ENCODE measurements at places on chromosomes 13 and 19.
A peak's percentile ranks its signal among the peaks of the same experiment; 100 is the strongest.

GRCh38 chr19:17676295-17676694, 11.9 kb downstream of the UNC13A start:
- DNase-seq, result no peak

- no peak for DNase-seq
Observed at GRCh38 chr19:18070181-18070580, 16.6 kb downstream of the IL12RB1 start.

DNA sequence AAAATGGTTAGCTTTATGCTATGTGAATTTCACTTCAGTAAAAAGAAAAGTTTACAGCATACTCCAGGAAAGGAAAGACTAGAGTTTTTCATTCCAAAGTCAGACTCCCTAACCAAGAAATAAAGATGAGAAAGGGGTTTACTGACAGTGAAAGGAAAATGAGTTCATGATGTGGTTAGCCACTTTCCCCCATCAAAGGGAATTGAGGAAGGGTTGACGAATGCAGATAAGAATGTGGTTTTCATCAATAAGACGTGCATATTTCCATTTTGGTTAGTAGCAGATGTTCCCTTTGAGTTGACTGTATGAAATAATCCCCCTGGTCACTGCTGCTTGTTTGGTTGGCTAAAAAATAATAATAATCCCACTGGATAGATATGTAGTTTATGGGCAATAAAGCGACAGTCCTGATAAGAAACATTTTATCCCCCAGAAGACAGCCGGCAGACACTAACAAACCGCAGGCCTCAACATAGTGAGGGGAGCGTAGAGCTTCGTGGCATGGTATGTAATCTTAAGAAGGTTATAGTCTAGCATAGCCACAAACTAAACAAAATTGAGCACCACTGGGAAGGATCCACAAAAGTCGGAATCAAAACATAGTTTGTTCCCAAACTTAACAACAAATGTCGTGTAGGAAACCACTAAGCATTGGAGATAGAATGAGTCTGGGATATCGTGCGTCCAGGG, 114.8 kb downstream of the COL4A2 start:
- no peak for DNase-seq

DNA sequence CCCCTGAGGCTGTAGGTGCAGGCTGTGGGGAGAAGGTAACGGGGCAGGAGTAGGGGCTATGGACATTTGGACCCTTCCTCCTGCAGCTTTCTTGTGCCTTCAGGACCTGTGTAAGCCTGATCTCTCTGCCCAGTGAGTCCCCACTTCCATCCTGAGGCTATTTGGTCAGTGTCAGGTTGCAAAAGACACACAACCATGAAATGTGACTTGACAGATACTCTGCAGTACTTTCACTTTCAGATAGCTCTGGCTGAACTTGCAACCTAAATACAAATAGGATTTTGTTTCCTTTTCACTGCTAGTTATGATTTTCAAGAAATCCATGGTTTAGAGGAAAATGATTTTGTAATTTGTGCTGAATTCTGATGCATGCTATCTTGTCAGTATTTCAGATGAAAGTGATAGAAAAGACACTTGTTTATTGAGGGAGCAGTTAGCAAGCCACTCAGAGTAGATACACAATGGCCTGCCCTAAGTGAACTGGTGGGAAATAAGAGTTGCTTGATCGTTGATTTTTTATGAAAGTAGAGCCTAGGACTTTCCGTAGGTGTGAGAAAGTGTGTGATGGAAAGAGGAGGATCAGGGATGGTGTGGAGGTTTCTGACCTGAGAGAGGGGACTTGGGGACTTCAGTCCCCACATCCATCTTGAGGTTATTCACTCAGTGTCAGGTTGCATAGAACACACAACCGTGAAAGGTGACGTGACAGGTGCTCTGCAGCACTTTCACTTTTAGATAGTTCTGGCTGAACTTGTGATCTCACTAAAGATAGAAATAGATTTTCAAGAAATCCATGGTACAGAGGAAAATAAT, 18.1 kb upstream of the EID2 start:
- no peak for DNase-seq

GRCh38 chr13:98839856-98840769, 87.6 kb upstream of the SLC15A1 start:
- DNase-seq, result peak; percentile 30

- DNase-seq, result no peak
Observed at GRCh38 chr13:23427342-23427843, 6.1 kb downstream of the SACS start.

GRCh38 chr13:44155422-44156293, 218.0 kb upstream of the SERP2 start:
- DNase-seq, result no peak

DNA sequence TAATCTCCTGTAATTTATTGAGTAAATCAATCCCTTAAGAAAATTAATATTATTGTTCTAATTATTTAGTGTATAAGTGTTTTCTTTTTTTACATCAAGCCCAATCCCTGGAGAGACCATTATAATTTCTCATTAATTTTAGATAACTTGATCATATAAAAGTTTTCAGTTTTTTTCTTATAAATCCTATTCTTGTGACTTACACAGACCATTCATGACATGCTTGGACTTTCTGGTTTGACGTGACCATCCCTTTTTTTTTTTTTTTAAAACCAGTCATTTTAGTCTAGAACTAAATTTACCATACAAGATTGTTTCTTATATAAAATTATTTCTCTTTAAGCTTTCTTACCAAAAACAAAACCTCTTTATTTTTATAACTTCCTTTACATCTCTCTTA, 5.4 kb upstream of the MTRF1 start:
- DNase-seq, result no peak

DNA sequence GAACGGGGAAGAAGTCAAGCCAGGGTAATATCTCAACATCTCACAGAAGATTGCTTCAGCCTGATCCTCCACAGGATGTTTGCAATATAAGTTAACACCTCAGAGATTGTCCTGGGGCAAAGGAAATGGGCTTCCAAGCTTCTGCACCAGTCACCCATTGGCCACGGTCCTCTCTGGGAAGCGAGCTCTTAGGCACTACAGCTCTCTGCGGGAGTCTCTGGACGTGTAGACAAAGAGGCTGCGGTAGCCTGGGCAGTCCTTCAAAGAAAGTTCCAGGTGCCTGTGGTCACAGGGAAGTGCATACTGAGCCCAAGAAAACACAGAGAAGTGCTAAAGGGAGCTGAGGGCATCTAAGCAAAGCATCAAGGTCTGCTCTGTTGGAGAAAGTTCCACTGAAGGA, 805.7 kb downstream of the DIAPH3 start:
- DNase-seq, result no peak

GRCh38 chr13:51826606-51827005, 18.4 kb downstream of the TMEM272 start:
- DNase-seq, result no peak

- no peak for DNase-seq
Observed at GRCh38 chr19:46225558-46226004, 4.0 kb upstream of the IGFL1 start.

DNA sequence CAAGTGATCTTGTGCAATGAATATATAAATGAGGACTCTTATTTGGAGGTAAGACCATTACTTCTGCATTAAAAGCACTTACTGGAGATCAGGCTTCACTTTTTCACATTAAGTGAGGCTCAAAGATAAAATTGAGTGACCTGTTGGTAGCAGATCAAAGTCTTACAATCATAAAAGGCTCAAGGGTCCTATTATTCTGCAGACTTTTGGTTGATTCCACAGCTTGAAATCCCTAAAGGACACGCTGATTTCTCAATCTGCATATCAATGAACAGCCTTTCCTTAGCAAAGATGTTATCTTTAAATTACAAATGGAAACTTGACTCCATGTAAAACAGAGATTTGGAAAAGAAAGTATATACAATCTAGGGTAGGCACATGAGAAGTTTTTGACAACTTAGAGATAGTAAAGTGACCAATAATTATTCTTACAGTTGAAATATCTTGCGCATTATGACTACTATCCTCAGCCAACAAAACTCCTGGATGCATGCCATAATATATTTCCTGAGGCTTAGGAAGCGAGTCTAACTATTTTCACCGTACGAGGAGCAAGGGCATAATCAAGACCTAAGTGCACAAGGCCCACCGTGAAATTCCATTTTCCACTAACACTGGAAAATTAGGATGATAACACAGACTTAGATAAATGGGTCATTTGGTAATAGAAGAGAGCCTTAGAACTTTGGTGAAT, 640.7 kb downstream of the LIG4 start:
- no peak for DNase-seq

GRCh38 chr19:13396250-13397080, 109.8 kb downstream of the CACNA1A start:
- DNase-seq, result no peak

DNA sequence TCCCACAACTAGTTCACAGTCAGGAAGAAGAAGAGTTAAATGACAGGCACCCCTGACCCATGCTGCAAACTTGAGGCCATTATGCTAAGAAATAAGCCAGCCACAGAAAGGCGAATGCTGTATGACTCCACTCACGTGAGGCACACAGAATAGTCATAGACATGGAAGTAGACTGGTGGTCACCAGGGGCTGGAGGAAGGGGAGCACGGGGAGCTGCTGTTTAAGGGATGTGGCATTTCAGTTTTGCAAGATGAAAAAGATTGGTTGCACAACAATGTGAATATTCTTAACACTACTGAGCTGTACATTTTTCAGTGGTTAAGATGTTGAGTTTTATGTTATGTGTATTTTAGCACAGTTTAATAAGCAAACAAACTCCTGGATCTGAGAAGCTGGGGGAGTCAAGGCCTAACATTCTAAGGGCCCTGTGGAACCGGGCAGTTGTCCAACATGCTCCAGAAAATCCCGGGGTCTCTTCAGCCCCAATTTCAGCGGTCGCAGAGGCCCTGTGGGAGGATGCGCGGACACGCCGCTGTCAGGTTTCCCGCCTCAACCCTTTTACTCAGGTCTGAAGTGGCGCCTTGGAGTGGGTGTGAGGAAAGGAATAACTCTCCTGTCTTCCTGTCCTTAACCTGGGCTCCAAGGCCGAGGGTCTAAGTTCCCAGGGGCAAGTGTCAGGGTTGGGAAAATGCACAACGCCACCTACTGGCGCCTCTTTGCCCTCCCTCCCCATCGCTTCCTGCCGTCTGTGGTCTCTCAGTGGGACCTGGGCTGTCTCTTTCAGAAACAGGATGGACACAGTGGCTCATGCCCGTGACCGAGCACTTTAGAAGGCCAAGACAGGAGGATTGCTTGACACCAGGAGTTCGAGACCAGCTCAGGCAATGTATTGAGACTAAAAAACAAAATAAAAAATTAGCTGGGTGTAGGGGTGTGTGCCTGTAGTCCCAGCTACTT, 4.4 kb upstream of the TMEM272 start:
- no peak for DNase-seq

DNA sequence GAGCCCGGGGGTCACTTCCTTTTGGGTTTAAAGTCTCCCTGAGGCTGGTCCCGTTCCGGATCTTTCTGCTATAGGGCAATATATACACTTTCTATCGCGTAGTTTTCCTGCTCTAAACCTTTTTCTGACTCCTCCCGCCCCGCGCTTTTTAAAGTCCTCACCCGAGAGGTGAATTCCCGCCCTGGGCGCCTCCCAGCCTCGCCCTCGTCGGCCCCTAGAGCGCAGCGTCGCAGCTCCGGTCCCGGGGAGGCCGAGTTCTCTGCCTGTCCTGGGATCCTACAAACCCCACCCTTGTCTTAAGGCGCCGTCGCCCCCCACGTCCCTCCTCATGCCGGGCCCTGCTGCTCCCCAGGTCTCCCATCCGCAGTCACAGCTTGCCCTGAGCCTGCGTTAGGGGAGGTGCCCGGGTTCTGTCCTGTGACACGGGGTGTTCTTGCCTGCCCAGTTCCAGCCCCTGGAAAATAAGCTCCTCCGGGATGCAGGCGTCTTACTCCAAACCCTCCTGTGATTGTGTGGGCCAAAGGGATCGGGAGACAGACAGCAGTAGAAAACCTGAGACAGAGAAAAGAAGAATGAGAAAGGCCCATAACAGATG, 491 bp downstream of the ZNF525 start:
- peak; percentile 2 for DNase-seq

DNA sequence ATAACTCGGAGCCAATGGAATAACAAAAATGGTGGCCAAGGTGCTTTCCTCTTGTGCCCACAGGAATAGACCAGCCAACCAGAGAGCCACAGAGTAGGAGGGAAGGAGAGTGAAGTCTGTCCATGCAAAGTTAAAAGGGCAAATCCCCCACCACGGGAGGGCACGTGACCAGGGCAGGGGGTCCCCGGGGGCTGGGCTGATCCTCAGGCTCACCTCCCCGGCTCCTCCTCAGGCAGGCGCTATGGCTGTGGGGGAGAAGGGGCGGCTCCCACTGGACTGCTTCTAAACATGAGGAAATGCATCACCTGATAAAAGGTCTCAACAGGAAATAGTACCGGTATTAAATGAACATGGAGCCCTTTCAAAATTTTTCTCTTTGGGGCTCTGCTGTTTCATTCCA, 73.2 kb upstream of the SLC15A1 start:
- no peak for DNase-seq

DNA sequence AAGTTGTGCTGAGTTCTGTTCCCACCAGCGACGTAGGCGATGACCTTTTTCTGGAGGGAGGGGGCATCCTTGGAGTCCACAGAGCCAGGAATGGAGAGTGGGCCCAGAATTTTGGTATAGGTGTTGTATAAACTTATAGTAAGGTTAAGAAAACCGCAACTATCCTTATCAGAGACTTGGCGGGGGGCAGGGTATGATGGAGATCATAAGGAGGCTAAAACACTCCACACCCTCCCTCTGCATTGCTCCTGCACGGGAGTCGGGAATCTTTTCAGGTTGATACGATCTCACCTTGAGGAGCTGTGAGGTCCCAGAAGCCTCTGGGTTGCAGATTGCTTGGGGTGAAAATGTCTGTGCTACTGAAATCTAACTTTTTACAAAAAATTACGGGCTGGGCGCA, 6.3 kb upstream of the CEACAM19 start:
- DNase-seq, result no peak

GRCh38 chr19:1057176-1057855, 9.7 kb upstream of the ARHGAP45 start:
- DNase-seq, result no peak

DNA sequence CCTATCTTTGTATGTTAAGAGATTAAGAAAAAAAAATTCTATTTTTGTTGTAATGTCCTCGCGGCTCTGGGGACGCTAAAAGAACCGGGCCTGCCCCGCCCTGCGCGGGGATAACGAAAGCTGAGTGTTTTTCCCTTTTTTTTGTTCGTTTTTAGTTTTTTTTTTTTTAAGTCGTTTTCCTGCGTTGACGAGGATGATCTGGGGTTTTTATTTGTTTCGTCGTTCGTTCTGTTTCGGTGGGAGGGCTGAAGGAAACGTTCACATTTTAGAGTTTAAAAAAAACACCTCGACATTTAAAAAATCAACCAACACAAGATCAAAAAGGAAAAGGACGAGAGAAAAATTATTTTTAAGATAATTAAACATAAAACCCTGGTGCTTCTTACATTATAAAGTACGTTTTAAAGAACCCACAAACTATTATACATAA, 5.6 kb downstream of the LYL1 start:
- no peak for DNase-seq

- no peak for DNase-seq
Observed at GRCh38 chr19:4717966-4718701, 5.5 kb downstream of the DPP9 start.

DNA sequence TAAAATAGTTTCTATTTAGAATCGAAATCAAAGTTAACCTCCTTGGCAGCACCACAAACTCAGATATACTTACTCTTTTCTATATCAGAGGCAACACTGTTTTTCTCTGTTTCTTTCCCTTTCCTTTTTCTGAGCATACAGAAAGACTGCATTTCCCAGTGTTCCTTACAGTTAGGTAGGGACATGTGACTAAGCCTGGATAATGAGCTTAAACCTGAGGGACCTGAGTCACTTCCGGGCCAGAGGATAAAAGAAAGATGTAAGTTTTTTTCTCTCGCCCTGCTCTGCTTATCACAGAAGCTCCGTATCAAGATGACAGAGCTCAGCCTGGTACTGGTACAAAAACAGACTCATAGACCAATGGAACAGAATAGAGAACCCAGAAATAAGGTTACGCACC, 531.9 kb downstream of the KLF12 start:
- no peak for DNase-seq

- DNase-seq, result no peak
Observed at GRCh38 chr19:45306518-45307027, 16.1 kb downstream of the CKM start.

Data from stimulated activated CD4-positive, alpha-beta T cell treated with anti-CD3 and anti-CD28 coated beads, Interleukin-15, amount 100 ng/mL, for 48 hours (primary cell).